ENCODE measurements at places on chromosomes 6 and 20. TPM values are rescaled to one million over a fixed set of nuclear protein-coding genes. Genes with fewer than 3 reads are reported as not detected.

The EDN1 gene
- total RNA-seq, result 25.0 TPM

DNA sequence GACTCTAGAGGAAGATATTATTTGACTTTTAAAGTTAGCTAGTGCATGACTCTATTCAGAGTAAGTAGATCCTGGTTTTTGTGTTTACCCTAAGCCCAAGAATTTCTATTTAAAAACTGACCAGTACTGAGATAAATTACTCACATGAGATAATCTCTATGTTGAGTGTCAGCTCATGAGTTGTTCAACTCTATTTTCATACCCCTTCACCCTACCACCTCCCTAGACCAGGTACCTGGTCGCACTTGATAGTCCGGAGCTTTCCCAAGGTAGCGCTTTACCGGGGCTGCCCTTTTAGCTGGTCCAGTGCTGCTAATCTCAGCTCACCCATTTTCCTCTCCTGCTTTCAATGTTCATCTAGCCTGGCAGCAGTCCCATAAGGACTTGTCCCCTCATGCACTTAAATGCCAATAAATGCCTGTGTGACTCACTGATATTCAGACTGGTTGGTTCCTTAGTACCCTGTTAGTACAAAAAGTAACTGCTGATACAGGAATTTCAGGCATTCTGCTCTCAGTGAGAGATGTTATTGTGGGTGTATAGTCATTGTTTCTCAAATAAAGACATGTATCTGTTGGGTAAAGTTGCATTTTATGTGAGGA is 503.9 kb downstream of the ADGRB3 start:
- no peak overlapping the region for H3K4me3 ChIP-seq
- no peak overlapping the region for H3K27ac ChIP-seq
- H3K27me3 ChIP-seq, result no peaks in the 10 kb centered on the region
- H3K4me1 ChIP-seq, result no peaks in the 10 kb centered on the region
- no peaks in the 10 kb centered on the region for H3K36me3 ChIP-seq

The EMILIN3 gene
- 8.0 TPM for total RNA-seq

- H3K4me1 ChIP-seq, result peaks cover 12% of the 10 kb centered on the region
- no peaks in the 10 kb centered on the region for H3K36me3 ChIP-seq
- no peak for DNase-seq
- H3K27me3 ChIP-seq, result no peaks in the 10 kb centered on the region
- peak overlapping the region; percentile 100 for H3K27ac ChIP-seq
These were observed 920 bp upstream of the WTAP start for GRCh38 chr6:159726255-159726917.

The TLDC2 gene
- 1.6 TPM for total RNA-seq

The MAS1 gene
- total RNA-seq, result not detected

GRCh38 chr20:5416086-5416485 is 99.3 kb upstream of the PROKR2 start:
- no peaks in the 10 kb centered on the region for H3K27me3 ChIP-seq
- no peak for DNase-seq
- H3K36me3 ChIP-seq, result no peaks in the 10 kb centered on the region
- no peaks in the 10 kb centered on the region for H3K4me1 ChIP-seq

DNA sequence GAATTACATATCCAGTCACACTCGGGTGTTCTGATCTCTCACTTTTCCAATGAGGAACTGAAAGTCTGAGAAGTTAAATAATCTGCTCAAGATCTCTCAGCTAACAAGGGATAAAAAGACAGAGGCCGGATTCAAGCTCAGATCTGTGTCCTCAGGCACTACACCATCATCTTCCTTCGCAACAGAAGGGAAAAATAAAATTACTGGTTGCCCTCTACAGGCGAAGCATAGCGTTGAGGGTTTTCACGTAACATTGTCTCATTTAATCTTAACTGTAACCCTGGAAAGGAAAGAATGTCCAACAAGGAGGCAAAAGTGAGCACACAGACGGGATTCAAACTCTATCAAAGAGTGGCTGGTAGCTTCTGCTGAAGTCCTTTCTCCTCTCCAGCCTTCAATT is 67.8 kb upstream of the ANKEF1 start:
- no peak overlapping the region for H3K27ac ChIP-seq
- H3K4me1 ChIP-seq, result no peaks in the 10 kb centered on the region
- peaks cover 11% of the 10 kb centered on the region for H3K27me3 ChIP-seq
- no peaks in the 10 kb centered on the region for H3K36me3 ChIP-seq

The HTR1B gene
- total RNA-seq, result 0.36 TPM

DNA sequence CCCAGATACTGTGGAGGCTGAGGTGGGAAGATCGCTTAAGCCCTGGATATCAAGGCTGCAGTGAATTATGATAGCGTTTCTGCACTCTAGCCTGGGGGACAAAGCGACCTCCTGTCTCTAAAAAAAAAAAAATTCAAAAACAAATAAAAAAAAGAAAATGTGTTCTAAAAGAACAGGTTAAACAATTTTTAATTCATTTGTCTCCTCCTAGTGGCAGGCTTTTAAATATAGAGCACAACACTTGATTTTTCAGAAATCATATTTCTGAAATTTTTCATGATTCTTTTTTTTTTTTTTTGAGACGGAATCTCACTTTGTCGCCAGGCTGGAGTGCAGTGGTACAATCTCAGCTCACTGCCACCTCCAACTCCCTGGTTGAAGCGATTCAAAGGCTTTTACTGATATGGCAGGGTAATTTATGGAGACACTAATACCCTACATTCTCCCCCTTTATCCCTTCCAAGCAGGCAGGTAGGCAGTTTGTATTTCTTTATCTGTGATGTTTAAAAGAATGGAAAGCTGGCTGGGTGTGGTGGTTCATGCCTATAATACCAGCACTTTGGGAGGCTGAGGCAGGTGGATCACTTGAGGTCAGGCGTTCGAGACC is 8.7 kb upstream of the GTF3C6 start:
- H3K4me3 ChIP-seq, result no peak overlapping the region
- H3K27ac ChIP-seq, result no peak overlapping the region
- H3K4me1 ChIP-seq, result peaks cover 10% of the 10 kb centered on the region
- no peaks in the 10 kb centered on the region for H3K36me3 ChIP-seq
- no peaks in the 10 kb centered on the region for H3K27me3 ChIP-seq

The STMN3 gene
- 14.4 TPM for total RNA-seq

DNA sequence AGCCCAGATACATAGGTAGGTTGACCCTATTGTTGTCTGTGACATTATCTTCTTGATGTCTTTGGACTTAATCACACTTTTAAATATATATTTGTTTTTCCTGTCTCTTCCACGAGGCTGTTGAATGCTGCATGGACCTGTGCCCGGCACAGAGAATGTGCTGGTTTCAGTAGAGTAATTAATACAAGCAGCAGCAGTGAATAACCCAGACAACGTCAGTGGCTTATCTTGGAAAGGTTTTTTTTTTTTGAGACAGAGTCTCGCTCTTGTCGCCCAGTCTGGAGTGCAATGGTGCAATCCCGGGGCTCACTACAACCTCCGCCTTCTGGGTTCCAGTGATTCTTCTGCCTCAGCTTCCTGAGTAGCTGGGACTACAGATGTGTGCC is 108.2 kb downstream of the CDH26 start:
- no peak for DNase-seq
- H3K4me1 ChIP-seq, result peaks cover 10% of the 10 kb centered on the region
- peaks cover 5% of the 10 kb centered on the region for H3K27me3 ChIP-seq
- no peak overlapping the region for H3K4me3 ChIP-seq

DNA sequence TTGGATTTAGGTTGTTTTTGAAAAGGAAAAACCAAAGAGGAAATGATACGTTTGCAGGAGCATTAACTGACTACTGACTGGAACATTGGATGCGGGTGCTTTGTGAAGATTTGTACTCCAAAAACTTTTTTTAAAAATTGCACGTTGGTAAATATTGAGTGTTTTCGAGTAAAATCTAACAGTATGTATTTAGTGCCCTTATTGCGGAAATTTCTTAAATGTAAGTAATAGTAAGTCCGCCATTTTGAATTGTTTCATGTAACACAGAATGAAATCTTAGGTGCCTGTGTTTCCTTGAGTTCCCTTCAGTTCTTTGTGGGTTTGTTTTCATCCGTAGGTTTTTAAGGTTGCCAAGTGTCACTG is 15.2 kb upstream of the LIN28B start:
- peaks cover 5% of the 10 kb centered on the region for H3K27me3 ChIP-seq
- no peaks in the 10 kb centered on the region for H3K36me3 ChIP-seq
- H3K27ac ChIP-seq, result peak overlapping the region; percentile 37
- peak overlapping the region; percentile 85 for H3K4me3 ChIP-seq

- DNase-seq, result no peak
- peaks cover 61% of the 10 kb centered on the region for H3K27me3 ChIP-seq
- no peak overlapping the region for H3K4me3 ChIP-seq
- no peaks in the 10 kb centered on the region for H3K36me3 ChIP-seq
These were observed 17.2 kb upstream of the HCK start for GRCh38 chr20:32034581-32035425.

DNA sequence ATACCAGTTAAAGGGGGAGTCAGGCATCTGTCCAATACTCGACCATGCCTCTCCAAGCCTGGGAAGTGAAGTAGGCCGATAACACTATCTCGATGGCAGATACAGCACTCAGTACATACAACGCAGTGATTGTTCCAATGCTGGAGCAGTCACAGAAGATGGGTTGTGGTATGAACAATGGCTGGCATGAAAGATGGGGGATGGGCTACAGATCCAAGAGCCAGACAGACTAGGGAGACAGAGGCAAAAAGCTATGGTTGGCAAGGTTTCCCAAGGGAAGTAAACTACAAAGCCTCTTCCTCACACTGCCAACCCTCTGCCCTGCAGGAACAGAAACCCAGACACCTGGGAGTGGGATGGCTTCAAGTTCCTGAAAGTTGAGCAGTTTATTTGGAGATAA is 19.2 kb downstream of the FKBP1A start:
- H3K27ac ChIP-seq, result no peak overlapping the region
- peaks cover 4% of the 10 kb centered on the region for H3K4me1 ChIP-seq
- no peak overlapping the region for H3K4me3 ChIP-seq
- H3K36me3 ChIP-seq, result no peaks in the 10 kb centered on the region
- no peaks in the 10 kb centered on the region for H3K27me3 ChIP-seq

The GUCA1A gene
- total RNA-seq, result 0.43 TPM

All from hepatocyte (in vitro differentiated cells).